ENCODE measurements at places on chromosomes 2 and 18. TPM values are rescaled to one million over a fixed set of nuclear protein-coding genes. Genes with fewer than 3 reads are reported as not detected.

GRCh38 chr2:68319398-68320117 is at the start of gene CNRIP1:
TSS of gene CNRIP1 (minus strand) at chr2:68319949. CDS start at chr2:68319400, 549 bp downstream.
- ATAC-seq, result peak; percentile 64

DNA sequence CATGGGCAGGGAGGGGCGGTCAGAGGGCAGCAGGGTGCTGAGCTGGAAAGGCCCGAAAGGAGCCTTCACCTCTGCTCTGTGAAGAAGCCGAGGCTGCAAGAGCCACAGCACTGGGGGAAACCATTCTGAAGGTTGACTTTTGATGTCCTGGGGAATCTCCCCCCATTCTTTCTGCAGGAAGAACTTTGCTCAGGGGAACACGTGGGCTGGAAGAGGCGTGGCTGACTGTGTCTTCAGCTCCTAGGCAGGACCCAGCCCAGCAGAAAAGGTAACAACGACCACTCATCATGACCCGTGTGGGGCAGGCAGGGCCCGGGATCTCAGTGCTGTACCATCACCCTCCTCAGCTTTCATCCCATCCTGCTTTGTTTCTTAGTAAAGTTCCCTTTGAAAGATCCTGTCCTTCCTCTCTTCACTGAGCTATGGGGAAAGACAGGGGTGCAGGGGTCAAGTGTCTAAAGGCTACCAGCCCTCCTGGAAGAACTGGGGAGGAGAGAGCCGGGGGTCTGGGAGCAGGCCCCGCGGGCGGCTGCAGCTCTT is 312.7 kb downstream of the CELF4 start:
- ATAC-seq, result no peak

GRCh38 chr2:240790370-240791220 is 29.4 kb downstream of the KIF1A start:
- no peak for ATAC-seq

DNA sequence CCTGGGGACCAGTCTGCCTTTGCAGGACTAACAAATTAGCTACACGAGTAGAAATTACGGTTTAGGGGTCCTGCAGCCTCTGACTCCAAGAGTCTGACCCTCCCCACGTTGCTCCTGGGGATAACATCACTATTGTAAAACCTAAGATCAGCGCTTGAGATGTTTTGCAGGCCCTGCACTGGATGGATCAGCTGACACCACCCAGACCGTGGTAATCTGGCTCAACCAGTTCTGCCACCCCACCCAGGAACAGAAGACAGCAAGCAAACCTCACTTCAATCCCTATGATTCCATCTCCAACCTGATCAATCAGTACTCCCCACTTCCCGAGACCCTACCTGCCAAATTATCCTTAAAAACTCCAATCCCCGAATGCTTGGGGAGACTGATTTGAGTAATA is 31.7 kb downstream of the NGEF start:
- ATAC-seq, result no peak

Gene SIX3
- 0.49 TPM for total RNA-seq

DNA sequence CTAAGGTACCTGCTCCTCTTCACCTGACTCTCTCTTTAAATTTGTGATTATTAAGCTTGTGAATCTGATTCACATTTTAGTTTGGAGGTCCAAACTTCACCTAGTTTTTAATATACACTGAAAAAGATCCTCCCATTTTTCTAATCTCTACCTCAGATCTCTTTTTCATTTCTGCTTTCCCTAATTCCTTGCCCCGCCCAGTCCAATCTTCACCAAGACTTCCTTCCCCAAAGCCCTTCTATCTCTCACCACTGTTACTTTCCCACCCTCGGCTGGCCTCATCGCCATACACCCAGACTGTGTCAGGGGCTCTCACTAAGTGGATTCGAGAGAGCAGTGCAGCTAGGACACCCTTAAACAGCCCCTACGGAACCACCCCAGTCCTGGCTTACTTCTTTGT is 40.0 kb downstream of the LBH start:
- ATAC-seq, result no peak

DNA sequence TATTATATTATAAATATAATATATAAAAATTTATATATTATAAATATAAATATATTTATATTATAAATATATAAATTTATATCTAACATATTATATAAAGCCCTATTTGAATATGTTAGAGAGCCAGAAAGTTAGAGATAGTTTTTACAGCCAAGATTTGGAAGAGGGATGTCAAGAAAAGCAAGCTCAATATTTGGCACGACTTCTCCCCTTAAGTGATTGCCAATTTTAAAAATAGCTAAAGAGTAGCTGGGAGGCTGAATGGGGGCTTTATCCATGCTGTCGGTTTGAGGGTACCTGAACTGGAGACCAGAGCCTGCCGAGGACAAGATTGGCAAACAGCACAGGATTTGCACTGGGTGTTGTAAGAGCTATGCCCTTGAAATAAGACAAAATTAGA is 180.9 kb upstream of the GYPC start:
- no peak for ATAC-seq

GRCh38 chr2:30287190-30287840 is 56.0 kb downstream of the LBH start:
- no peak for ATAC-seq

All from motor neuron (in vitro differentiated cells).